ENCODE measurements at places on chromosomes 4 and X.

- DNase-seq = no peak
Observed at GRCh38 chr4:137621056-137621455, 88.8 kb upstream of the PCDH18 start.

DNA sequence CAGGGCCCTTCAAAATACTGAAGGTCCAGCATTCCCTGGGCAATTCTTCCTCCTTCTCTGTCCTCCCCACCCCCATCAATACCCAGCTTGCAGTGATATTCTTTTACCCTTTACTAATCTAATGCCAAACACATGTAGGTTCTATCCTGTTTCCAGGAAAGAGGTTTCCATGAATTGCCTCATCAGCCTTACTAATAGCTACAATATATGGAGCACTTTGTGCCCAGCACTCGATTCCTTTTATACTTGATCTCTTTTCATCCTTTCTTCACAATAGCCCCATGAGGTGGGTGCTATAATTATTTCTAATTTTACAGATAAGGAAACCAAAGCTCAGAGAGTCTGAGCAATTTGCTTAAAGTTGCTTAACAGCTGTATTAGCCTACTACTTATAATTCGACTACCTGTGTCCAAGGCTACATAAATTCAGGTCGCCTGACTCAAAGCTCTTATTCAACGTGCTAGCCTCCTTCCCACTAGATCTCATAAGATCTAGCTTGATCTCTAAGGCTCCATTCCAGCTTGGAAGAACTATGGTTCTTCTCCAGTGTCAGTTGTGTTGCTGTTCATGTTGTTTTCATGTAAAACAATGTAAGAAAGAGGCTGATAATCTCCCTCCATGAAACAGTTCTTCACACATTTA lies 229.6 kb upstream of the PGRMC2 start:
- no peak for DNase-seq

DNA sequence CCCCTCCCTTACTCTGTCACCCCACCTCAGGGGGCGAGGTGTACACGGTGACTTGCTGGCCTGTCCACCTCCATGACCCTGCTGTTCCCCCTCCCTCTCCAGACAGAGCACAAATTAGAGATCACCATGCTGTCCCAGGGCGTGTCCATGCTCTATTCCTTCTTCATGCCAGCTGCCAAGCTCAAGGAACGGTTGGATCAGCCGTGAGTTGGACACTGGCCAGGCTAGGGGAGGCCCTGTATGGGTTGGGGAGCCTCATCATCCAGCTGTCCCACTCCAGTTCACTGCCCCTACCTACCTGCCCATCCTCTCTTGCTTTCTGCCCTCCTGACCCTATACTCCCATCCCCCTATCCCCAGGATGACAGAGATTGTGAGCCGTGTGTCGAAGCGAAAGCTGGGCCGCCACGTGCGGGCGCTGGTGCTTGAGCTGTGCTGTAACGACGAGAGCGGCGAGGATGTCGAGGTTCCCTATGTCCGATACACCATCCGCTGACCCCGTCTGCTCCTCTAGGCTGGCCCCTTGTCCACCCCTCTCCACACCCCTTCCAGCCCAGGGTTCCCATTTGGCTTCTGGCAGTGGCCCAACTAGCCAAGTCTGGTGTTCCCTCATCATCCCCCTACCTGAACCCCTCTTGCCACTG lies 3.9 kb upstream of the CDK16 start:
- no peak for DNase-seq

DNA sequence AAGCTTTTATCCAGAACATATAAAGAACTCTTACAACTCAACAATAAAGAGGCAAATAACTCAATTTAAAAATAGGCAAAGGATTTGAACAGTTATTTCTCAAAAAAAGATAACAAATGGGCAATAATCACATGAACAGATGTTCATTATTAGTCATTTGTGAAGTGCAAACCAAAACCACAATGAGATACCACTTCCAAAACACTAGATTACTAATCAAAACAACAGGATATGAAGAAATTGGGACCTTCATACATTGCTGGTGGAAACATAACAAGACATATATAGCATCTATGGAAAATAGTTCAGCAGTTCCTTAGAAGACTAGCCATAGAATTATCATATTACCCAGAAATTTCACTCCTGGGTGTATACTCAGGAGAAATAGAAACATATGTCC lies 224.6 kb downstream of the FBXO8 start:
- DNase-seq = no peak

DNA sequence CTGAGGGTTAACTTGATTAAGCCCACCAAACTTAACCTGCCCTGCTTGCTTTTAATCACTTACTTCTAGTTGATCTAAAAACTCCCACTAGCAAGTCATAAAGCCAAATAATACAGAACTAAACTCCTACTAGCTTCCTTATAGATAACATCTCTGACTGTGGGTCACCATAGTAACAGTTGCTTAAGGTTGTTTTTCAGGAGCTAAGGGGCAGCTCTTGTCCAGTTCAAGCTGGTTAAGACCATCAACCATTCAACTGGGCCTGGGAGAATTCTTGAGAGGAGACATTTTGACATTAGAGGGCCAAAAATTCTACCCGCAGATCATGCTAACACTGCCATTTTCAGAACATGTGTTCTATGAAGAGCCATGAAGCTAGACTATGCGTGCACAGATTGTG lies 67.0 kb downstream of the UCHL1 start:
- no peak for DNase-seq

GRCh38 chr4:83490876-83491450 lies 6.1 kb upstream of the ABRAXAS1 start:
- DNase-seq = no peak

DNA sequence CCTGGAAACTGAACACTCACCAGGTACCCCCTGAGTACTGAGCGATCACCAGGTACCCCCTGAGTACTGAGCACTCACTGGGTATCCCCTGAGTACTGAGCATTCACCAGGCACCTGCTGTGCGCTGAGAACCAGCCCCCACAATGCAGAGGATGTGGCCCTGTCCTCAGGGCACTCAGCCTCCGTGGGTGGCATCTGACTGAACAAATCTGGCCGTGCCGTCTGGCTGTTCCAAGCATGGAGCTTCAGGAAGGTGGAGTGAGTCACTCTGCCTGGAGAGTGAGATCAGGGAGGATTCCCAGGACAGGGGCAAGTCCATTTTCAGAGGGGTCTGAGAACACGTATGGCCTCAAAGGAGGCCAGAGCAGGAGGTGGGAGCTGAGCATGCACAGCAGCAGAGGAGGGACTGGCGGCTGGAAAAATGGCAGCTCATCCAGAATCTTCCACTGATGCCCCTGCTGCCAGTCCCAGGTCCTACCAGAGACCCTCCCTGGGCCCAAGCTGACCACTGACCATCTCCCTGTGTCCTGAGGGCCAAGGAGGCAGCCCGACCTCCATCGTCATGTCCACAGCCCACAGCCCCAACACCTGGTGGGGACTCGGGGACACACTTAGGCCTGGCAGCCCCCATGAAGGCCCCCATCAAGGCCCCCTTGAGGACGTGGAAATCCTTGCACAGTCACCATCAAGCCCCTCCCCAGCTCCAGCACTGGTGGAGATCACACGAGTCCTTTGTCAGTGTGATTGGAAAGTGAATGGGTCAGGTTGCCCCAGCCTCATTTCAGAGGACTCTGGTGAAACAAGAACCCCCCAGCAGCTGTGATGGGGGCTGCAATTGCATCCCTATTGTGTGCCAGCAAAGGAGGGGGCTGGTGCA lies 94.1 kb downstream of the HMX1 start:
- no peak for DNase-seq

All from stimulated activated CD8-positive, alpha-beta memory T cell treated with anti-CD3 and anti-CD28 coated beads, Interleukin-7, amount 100 ng/mL, for 1 hour (primary cell).